H4 (cell line): ENCODE measurements at places on chromosomes 3 and 15. TPM values are rescaled to one million over a fixed set of nuclear protein-coding genes. Genes with fewer than 3 reads are reported as not detected.

DNASE1L3 gene
- not detected in 2 replicates for total RNA-seq

ITIH3 gene
- not detected in 2 replicates for total RNA-seq

SPINK8 gene
- not detected in 2 replicates for total RNA-seq

PLSCR2 gene
- not detected in 2 replicates for total RNA-seq

TRIM42 gene
- not detected in 2 replicates for total RNA-seq

DNA sequence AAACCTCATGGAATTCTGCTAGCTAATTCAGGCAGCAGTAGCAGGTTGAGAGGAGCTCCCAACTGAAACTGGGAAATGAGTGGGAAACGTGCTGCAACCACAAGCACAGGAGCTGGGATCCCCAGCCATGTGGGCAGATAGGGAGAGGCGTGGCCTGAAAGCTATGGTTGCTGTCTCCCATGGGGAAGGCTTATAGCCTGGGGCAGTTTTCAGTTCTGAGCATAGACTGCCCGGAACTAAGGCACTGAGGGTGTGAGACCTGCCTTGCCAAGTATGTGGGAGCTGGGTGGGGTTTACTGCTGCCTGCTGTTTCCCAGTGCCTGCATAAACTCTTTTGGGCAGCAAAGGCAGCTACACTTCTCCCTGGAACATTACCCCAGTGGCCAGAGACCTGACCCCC, 229.5 kb downstream of the TUSC7 start:
- peak; percentile 30 for DNase-seq

DNA sequence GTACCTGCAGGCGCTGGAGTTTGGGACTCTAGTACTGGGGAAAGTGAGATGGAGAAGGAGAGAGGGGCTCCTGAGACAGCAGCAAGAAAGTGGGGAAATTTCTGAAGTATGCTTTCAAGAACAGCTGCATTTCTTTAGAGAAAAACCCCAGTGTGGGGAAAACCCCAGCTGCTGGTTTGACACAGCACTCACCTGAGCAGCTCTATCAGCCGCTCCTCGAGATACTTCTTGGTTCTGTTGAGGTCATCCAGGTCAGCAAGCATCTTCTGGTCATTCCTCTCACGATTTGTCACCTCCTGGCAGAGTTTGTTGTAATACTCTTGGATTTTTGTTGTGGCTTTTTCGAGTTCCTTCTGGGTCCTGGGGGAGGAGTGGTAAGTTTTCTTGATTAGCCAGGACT, 18.8 kb downstream of the CXCR6 start:
- no peak for DNase-seq

DNA sequence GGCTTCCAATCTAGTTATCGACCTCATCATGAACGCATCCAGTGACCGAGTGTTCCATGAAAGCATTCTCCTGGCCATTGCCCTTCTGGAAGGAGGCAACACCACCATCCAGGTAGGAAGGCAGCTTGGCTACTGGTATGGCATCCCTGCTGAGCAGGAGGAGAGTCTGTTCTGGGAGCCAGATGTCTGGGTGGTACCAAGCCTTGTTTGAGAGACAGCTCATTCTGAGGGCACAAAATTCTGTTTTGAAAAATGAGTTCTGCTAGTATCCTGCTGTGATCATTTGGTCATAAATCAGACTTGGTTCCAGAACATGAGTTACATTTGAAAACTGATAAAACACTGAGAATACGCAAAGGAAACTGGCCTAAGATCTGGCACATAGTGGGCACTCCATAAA, 242.1 kb downstream of the ITPR1 start:
- DNase-seq: no peak

- no peak for DNase-seq
Measured at GRCh38 chr3:157113832-157114505, 46.0 kb downstream of the CCNL1 start.

DNA sequence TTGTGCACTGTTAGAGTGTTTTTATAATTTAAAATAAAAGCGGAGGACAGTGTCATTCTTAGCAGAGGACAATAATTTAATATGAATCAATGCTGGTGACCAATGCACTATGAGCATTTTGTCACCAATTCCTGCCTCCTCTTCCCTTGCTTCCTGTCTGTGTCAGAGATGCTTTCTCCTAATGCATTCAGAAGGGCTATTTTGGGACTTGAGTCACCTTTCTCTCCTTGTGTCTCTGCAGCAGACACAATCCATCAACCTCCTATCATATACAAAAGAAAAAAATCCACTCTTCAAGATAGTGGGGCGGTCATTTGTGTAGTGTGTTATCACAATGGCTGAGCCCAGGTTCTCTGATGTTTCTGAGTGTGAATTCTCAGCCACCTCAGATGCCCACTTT, 191.9 kb upstream of the VEPH1 start:
- no peak for DNase-seq

GRCh38 chr3:81472600-81473362, 288.7 kb downstream of the GBE1 start:
- DNase-seq: no peak

DNA sequence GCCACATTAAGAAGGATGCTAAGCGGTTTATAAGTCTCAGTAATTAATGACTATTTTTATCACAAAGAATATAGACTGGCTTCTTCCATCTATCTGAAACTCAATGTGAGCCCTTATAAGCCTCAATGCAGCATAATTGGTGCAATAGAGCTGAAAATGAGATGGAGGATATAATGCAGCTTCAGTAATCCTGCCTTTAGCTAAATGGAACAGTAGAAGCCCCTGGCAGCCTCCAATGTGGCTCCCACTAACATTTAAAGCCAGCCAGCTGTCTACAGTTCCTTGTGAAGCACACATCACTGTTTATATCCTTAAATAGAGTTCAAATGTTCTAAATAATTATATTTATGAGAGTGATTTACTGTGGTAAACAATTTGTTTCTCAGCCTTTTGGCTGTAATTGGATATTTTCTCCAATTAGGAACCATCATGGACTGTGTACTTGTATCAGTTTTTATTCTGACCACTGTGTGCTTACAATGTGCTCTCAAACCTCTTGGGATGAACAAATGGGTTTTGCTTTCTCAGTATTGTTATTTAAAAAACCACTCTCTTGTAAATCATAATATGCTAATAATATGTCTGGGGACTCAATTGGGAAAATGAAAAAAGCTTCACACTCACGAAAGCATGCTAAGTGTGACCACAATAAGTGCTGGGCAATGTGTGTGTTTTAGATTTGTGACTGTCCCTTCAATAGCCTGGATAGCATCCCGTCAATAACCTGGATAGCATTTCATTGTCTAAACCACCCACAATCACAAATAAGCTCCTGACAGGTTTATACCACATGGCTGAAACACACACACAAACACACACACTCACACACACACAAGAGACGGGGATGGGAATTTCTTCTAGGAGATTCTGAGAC, 366.6 kb downstream of the GBE1 start:
- DNase-seq: no peak

DNA sequence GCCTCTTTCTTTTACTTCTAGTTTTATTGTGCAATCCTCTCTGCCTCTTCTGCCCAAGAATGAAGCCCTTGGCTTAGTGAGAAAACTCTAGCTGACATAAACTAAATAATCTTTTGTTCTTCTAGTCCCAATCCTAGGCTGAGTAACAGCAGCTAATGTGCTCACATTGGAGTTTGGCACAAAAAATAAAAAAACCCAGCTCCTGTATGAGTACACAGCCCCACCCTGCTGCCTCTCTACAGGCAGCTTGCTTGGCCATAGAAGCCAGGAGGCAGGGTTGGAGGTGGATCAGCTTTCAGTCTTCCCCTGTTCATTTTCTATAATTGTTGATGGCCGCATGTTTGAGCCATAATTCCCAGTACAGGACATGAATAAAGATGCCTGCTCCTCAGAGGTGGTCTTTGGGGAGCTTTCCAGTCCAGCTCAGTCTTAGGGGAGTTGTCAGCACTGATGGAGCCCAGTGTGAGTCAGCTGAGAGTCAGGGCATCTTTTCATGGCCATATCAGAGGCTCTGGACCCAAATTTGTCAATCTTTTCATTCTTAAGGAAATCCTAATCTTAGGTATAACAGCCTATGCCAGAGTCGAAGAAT, 46.7 kb downstream of the RTP1 start:
- no peak for DNase-seq

- DNase-seq: peak; percentile 48
Measured at GRCh38 chr3:189272500-189273119, 100.8 kb downstream of the TPRG1 start.

DNA sequence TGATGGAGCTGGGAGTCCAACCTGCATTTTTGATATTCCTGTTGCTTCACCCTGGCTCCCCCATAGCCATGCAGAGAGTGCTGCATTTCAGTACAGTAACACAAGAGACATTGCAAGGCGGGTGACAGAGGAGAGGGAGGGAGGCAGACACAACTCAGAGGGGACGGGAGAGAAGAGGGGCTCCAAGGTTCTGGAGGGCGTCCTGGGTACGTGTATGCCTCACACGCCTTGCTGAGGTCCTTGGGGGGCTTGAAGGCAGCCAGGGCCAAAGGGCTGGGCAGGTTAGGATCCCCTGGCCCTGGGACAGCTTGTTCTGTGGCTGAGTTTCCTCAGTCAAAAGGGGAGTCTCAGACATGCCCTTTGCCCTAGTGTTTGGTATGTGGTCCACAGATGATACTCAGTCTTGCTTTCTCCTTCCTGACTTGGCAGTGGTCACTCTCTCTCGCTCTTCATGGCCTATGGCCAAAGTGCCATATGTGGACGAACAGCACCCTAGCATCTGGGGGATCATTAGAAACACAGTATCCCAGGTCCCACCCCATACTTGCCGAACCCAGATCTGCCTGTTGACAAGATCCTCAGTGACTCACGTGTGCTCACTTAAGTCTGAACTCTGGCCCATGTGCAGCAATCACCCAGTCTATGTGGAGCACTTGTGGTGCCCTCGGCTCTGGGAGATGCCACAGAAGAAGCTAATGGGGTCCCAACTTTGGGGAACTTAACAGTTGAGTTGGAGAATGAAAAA, 52.9 kb downstream of the FGD5 start:
- no peak for DNase-seq

GRCh38 chr3:30260762-30261161, 345.6 kb upstream of the TGFBR2 start:
- DNase-seq: no peak

GRCh38 chr3:27613846-27614500, 108.2 kb downstream of the EOMES start:
- DNase-seq: no peak

GRCh38 chr3:129469026-129469425, 29.0 kb downstream of the IFT122 start:
- DNase-seq: no peak

DNA sequence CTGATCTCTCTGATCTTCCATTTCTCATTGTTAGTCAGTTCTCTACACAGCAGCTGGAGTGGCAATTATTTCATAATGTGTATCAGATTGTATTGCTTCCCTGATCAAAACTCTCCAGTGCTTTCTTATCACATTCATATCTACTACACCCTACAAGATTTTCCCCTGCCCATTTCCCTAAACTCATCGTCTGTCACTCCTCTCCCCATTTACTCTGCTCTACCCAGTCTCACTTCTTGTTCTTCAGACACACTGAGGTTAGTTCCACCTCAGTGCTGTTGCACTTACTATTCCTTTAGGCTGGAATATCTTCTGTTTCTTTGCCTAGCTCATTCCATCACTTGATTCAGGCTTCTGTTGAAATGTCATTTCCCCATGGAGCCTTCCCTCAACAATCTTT, 197.1 kb downstream of the SATB1 start:
- no peak for DNase-seq

- DNase-seq: no peak
Measured at GRCh38 chr3:183816681-183817510, 8.5 kb downstream of the MAP6D1 start.
